ENCODE measurements at places on chromosomes 2 and 18.

GRCh38 chr18:68960355-68960754 is 162.5 kb downstream of the CCDC102B start:
- DNase-seq = no peak

DNA sequence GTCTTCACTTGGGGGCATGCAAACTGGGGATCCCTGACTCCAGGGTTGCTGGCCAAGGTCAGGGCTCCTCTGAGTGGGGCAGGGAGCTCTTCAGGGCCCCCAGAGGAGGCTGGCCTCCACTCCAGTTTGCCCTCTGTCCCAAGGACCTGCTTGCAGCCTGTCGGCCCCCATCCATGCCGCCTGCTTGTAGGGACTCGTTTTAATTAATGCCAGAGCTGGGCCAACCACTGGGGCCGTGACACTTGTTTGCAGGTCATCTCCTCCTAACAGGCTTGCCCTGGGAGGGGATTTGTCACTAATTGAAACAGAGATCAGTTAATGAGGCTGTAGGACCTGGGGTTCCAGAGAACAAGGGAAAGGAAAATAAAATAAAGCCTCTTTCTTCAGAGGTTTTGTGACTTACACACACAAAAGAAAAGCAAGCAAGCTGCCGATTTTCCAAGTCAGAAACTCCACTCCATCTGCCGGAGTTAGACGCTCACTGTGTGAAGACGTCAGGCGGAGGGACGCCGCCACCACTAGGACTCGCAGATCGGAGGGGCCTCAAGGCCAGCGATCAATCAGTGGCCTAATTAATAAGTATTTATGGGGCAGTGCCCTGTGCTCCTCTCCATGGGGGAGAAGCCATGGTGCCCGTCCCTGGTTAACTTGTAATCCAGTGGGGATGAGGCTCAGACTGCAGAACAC is 75.9 kb downstream of the SFXN5 start:
- DNase-seq = no peak

DNA sequence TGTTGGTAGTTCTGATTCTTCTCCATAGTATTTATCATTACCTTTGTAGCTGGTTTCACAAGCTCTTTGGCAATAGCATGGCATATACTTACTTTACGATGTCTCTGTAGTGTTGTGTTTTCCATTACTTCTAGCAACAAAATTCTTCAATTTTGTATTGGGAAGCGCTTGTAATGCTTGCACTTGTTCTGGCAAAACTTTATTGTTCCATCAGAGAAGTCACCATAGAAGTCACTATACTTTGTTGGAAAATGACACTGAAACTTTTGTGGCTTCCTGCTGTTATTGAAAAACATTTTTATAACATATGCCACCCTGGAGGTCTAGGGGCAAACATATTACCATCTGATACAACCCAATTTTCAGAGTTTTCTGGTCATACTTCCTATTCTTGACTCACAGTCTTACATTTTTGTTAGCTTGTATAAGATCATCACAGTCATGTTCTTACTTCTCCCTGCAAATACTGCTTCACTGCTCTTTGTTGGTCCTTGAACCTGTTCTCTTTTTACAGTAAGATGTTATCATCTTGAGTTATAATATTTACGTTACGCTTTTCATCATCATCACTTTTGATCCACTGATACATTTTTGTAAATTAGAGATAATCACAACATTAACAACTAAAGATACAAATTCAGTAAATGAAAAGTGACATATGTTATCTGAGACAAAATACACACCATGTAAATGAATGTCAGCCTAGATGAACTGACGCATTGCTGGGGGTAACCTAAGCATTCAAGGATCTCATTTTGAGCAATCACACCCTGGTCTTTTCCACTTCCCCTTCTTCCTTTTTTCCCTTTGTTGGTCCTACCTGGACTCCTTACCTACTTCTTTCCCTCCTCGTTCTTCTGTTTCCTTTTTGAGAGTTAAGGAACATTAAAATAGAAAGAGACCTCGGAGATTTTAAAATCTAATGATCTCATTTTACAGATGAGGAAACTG is 33.3 kb upstream of the CXCR4 start:
- no peak for DNase-seq

DNA sequence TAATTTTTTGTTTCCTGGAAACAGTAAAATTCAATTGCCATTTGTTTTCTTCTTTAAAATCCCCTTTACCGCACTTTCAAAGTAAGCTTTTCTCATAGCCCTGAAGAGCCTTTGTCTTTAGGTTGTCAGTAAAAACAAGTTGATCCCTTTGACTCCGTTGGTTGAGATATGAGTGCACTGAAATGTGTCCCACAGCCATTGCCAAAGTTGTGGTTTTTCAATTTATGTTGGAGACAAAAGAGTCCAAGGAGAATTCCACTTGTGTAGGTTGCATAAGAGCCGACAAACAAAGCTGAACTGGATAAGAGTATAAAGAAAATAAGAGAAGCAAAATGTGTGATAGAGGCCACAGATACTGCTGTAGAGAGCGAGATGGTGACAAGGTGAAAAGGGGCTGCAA is 26.1 kb upstream of the HNMT start:
- DNase-seq = no peak

DNA sequence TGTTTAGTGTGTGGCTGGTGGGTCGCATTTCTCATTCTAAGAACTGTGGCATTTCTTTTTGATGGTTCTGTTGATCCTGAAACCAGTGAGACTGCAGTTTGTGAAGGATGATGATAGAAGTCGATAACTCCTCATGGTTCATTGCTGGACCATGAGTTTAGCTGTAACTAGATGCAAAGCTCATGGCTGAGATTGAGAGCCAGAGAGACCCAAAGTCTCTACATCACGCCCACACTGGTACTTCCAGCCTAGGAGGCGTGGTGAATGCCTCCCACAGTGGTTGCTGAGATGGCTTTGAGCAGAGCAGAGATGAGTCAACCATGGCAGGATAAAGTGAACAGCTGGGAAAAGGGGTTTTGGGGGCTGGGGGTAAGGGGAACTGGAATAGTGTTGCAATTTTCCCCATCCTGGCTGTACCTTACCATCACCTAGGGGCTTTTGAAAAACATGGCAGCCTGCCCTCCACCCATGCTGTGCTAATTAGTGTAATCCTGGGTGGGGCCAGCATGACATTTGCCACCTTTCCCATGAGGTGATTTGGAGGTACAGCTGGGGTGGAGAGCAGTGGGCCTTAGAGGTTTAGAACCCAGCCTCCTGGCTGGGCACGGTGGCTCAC is 24.1 kb downstream of the INPP4A start:
- DNase-seq = no peak

- no peak for DNase-seq
Measured at GRCh38 chr18:37122877-37123276, 293.9 kb downstream of the KIAA1328 start.

GRCh38 chr2:242030858-242031257 is 161.3 kb downstream of the RTP5 start:
- DNase-seq = no peak

DNA sequence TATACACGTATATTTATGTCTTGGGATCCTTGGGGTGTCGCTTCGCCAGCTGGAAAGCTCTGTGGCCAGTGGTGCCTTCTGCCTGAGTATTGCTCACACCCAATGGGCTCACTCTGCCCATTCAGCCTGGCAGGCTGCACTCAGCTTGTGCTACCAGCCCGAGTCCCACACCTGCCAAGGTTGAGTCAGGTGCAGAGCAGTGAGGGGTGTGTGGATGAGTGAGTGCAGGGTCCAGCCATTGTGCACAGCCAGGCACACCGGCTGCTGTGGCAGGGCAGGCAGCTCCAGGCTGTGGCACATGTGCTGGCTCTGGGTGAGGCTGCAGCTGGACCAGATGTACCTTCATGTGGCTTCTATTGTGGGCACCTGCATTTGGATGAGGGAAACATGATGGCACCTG is 496.9 kb upstream of the LINC00305 start:
- no peak for DNase-seq

GRCh38 chr18:57716549-57716948 is 86.6 kb downstream of the ATP8B1 start:
- DNase-seq = no peak

- no peak for DNase-seq
Measured at GRCh38 chr2:137924019-137924418, 40.3 kb upstream of the HNMT start.

GRCh38 chr2:150939087-150939486 is 322.6 kb downstream of the RBM43 start:
- no peak for DNase-seq

DNA sequence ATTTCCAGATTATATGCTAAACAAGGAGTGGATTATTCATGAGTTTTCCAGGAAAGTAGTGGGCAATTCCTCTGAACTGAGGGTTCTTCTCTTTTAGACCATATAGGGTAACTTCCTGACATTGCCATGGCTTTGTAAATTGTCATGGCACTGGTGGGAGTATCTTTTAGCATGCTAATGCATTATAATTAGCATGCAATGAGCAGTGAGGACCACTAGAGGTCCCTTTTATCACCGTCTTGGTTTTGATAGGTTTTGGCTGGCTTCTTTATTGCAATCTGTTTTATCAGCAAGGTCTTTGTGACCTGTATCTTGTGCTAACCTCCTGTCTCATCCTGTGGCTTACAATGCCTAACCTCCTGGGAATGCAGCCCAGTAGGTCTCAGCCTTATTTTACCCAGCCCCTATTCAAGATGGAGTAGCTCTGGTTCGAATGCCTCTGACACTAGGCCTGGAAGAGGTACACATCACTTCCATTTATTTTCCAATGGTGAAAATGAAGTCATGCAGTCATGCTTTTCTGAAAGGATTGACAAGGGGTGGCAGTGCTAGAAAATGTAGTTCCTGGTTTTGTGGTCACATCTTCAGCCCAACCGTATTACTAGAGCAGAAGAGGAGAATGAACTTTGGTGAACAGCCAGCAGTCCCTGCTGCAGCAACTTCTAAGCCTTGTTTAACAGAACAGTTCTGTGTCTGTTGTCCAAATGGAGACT is 26.6 kb upstream of the ITGA4 start:
- DNase-seq = no peak

- no peak for DNase-seq
Measured at GRCh38 chr2:37615804-37616676, 55.4 kb downstream of the CDC42EP3 start.

DNA sequence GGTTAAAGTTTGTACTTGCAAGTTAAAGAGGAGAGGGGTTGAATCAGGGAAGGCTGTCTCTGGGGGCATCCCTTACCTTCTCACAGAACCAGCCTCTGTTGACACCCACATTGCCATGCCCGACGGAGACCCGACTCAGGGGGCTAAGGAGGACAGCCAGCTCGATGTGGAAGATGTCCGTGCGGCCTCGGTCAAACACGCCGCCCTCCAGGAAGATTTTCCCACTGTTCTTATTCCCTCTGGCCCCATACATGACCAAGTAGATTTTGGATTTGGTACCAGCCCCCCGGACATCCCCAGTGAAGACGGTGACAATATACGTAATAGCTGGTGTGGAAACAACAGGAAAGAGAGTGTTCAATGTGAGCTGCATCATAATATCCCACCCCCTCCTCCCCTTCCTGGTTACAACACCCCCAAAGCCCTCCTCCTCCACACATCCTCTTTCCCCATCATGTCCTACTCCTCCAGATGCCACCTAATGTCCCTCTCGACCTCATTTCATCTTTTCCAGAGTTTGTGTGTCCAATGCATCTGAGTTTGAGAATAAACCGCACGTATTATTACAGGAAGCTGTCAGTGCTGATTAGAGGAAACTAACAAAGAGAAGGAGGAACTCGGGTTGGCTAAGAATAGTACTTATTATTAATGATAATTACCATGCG is 55.7 kb downstream of the LOXHD1 start:
- no peak for DNase-seq

DNA sequence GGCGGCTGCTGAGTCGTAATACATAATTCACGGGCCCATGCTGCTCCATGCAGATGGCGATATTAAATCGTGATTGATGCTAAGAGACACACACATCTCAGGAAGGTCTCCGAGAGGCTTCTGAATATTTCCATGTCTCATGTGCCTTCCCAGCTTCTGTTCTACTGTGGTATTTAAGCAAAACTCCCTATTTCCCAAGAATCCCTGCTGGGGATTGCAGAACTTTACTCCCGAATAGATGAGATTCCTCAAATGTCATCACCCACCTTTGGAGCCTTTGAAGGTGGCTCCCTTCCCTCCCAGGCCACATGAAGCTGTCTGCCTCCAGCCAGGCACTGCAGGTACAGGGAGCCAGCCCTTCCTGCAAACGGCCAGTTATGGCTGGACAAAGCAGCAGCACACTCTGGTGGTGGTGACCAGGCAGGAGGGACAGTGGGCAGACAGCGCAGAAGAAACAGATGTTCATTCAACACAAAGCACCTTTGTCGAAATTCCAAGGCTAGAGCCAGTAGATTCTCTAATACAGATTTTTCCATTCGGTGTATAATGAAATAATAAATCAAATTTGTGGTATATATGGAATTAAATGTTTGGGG is 14.1 kb downstream of the NRP2 start:
- DNase-seq = no peak

GRCh38 chr18:31643003-31643402 is 41.4 kb downstream of the B4GALT6 start:
- no peak for DNase-seq

DNA sequence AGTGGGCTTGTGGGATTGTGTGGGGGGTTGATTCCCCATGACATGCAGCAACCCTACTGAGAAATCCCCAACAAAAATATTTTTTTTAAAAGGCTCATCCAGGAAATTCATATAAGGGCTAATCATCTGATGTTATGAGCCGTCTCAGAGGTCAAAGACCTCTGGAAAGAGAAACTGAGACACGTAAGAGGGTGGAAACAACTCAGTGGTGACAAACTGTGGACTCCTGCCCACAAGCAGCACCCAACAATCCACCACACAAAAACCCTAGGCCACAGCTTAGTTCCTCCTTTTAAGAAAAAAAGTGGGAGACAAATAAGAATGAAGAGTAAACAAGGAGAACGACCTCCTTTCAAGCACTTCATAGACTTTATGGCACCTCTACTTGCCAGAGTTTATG is 1096.1 kb upstream of the NRXN1 start:
- DNase-seq = no peak

- no peak for DNase-seq
Measured at GRCh38 chr2:172860336-172860707, 124.7 kb downstream of the RAPGEF4 start.

DNA sequence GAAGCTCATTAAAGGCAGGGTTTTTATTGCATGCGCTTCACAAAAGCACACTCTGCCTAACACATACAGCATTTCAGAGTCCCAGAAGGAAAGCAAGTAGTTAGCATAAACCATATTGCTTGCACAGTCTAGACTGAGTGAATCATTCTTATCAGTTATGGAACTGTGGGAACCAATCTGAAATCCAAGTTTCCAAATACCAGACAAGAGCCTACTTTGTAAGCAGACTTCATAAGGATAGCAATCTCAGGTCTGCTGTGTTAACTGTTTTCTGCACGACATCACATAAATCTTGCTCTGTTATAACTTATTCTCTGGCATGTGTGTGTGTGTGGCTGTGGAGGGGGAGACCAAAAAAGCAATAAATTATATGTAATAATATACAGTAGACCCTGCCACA is 608.1 kb upstream of the REG3G start:
- no peak for DNase-seq
